ENCODE measurements at places on chromosomes 16 and 17.

DNA sequence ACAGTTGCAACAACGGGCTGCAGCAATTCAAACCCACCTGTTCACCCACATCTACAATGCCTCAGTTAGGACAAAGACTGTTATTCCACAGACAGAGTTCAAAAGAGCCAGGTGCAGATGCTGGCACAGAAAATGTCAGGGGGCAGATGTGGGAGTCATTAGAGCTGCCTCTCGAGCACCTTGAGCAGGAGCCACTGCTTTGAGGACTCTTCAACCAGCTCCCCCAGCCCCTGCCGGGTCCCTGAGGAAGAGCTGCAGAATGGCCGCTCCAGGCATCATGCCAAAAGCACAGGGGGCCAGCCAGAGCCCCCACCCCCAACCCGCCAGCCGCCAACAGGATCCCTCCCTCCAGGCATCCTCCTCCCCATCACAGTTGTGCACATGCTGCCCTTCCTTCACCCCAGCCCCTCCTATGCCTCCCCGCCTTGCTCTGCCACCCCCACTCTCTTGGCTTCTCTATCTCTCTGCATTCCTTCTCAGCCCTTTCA, 20.8 kb downstream of the C17orf67 start:
- DNase-seq, result no peak

- no peak for DNase-seq
These were observed 58.7 kb downstream of the SOCS3 start for GRCh38 chr17:78300962-78301820.

- DNase-seq, result no peak
These were observed at the start of gene KRTAP16-1 for GRCh38 chr17:41308918-41309359. TSS of gene KRTAP16-1 (minus strand) at chr17:41309309. CDS start at chr17:41309253, 56 bp downstream.

DNA sequence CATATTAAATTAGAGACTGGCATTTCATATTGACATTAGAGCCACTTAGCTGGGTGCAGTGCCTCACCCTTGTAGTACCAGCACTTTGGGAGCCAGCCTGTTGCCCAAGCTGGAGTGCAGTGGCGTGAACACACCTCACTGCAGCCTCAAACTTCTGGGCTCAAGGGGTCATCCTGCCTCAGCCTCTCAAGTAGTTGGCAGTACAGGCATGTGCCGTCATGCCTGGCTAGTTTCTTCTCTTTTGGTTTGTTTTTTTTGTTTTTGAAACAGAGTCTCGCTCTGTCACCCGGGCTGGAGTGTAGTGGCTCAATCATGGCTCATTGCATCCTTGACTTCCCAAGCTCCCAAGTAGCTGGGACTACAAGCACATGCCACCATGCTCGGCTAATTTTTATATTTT, 8.7 kb downstream of the PPM1E start:
- DNase-seq, result no peak

GRCh38 chr17:6713918-6714271, 726 bp upstream of the SLC13A5 start:
- no peak for DNase-seq

DNA sequence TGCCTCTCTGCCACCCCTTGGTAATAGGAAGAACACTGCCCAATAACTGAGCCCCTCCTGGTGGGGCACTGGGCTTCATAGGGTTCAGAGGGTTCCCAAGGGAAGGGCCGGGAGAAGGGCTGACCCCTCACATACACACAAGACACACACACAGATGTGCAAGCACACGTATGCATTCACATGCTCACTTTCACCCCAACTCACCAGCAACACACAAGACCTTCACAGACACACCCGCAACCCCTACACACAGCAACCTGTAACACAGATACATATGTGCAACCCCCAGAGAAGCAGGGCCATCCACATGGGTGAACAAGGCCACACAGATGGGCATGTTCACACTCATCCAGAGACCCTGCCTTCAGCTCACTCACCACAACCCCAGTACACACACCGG, 225.1 kb downstream of the ZNF423 start:
- no peak for DNase-seq

GRCh38 chr16:49282690-49283375, 1.2 kb upstream of the CBLN1 start:
- no peak for DNase-seq

GRCh38 chr16:674968-675883, at the start of gene RHBDL1:
TSS of gene RHBDL1 (plus strand) at chr16:675671. CDS start at chr16:675791, 120 bp downstream.
- DNase-seq, result no peak

GRCh38 chr16:67936124-67936879, at the start of gene PSMB10:
TSS of gene PSMB10 (minus strand) at chr16:67936850. CDS start at chr16:67936749, 101 bp downstream.
- peak; percentile 22 for DNase-seq

GRCh38 chr17:80968602-80969029, 23.0 kb upstream of the CHMP6 start:
- no peak for DNase-seq

- no peak for DNase-seq
These were observed 22.6 kb upstream of the EFCAB13 start for GRCh38 chr17:47301161-47301560.

- DNase-seq, result no peak
These were observed 25.4 kb downstream of the UBE2G1 start for GRCh38 chr17:4340914-4341615.

- no peak for DNase-seq
These were observed 103.9 kb downstream of the SOCS1 start for GRCh38 chr16:11151885-11152629.

GRCh38 chr16:2487903-2488531, 13.1 kb downstream of the TBC1D24 start:
- DNase-seq, result peak; percentile 69

DNA sequence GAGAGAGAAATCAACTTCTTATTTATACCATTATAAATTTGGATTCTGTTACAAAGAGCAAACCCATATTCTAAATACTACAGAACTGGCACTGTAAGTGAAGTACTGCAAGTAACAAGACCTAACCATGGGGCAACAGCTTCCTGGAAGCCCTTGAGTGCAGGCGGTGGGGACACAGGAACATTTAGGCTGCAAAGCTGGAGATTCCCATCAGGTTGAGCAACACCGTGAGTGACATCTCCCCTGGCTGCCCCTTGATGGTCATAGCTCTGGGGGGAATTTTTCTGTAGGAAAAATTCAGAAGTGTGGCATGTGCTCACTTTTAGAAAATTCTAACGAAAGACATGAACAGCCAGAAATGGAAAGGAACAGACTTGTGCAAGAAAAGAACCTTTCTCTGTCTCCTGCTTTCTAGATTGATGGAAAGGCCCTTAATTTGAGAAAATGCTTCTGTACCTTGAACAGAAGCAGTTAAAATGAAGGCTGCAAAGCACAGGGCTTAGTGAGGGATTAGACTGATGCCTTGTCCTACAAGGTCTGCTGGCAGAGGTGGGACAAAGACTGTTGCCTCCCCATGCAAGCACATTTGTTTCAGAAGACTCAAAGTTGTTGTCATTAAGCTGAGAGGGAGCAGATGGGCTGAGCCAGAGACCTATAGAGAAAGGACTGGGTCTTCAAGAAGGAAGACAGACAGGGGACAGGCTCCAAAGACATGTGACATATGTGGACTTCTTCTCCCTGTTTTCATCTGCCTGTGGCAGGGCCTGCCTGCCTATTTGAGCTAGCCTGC, 380.8 kb downstream of the SLC39A11 start:
- peak; percentile 60 for DNase-seq

GRCh38 chr16:28277537-28278388, 14.6 kb upstream of the SBK1 start:
- peak; percentile 43 for DNase-seq

- DNase-seq, result no peak
These were observed 182.8 kb downstream of the SEC14L1 start for GRCh38 chr17:77323413-77324171.

DNA sequence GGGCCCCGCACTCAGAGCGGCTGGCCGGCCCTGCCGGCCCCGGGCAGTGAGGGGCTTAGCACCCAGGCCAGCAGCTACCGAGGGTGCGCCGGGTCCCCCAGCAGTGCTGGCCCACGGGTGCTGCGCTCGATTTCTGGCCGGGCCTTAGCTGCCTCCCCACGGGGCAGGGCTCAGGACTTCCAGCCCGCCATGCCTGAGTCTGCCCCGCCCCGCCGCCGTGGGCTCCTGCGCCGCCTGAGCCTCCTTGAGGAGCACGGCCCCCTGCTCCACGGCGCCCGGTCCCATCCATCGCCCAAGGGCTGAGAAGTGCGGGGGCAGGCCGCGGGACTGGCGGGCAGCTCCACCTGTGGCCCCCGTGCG, 67.9 kb upstream of the AMZ2 start:
- no peak for DNase-seq

GRCh38 chr16:68902969-68903345, 59.6 kb downstream of the TANGO6 start:
- peak; percentile 23 for DNase-seq

DNA sequence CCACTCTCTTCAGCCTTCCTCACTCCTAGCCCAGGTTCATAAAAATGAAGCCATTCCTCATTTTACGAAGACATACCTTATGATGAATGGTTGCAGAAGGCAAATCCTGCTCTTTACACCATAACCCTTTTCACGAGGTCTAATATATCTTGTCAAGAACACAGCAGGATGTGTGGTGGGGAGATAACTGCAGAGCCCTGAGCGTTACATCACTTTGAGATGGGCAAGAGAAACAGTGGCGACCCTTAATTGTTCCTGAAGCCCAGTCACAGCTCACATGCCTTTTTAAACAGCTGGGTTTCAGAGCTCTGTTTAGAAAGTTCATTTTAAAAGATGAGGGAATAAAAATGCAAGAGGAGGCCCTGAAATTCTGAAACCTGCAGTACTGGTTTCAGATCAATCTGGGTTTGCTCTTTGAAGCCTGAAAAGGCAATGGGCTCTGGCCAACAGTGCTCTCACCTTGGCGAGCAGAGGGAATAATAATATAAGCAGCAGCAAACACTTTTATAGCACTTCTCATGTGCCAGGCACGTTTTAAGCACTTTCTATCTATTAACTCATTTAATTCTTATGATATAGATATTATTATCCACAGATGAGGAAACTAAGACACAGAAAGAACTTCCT, 2.9 kb downstream of the FAM117A start:
- no peak for DNase-seq
